ENCODE measurements at places on chromosomes 13 and 19. TPM values are rescaled to one million over a fixed set of nuclear protein-coding genes. Genes with fewer than 3 reads are reported as not detected.

DNA sequence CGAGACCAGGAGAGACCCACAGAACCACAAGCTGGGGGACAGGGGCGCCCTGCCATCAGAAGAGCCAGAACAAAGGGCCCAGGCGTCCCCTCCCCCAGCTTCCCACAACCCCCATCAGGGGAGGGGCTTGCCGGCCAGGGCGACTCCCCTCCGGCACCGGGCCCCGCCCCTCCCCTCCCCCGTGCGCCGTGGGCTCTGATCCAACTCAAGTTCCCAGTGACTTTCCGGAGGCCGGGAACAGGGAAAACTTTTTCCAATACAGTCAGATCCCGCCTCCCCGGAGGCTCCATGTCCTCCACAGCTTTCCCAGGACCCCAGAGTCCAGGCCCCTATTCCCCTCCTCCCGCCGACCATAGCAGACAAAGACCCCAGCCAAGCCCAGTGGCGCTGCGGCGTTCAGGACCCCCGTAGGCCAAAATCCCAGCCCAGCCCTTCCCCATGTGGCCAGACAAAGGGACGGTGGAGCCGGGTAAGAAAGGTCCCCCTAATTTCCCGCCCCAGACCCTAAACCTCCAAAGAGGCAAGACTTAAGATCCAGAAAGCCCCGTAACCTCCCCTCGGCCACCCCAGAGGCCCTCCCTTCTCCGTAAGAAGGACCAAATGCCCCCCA is 673 bp downstream of the TEAD2 start:
- peaks cover 16% of the 10 kb centered on the region for H3K4me1 ChIP-seq
- peak overlapping the region; percentile 94 for H3K27ac ChIP-seq
- H3K36me3 ChIP-seq: peaks cover 25% of the 10 kb centered on the region
- DNase-seq: no peak
- peak overlapping the region; percentile 92 for H3K4me3 ChIP-seq
- no peaks in the 10 kb centered on the region for H3K27me3 ChIP-seq

Gene KIR3DL1
- not detected for total RNA-seq

Gene CD22
- 0.60 TPM for total RNA-seq

Gene RASAL3
- total RNA-seq: 0.19 TPM

- H3K36me3 ChIP-seq: no peaks in the 10 kb centered on the region
- no peak for DNase-seq
- H3K27ac ChIP-seq: no peak overlapping the region
- H3K4me1 ChIP-seq: no peaks in the 10 kb centered on the region
- H3K27me3 ChIP-seq: no peaks in the 10 kb centered on the region
Measured at GRCh38 chr13:19155321-19155861, 26.2 kb downstream of the TUBA3C start.

DNA sequence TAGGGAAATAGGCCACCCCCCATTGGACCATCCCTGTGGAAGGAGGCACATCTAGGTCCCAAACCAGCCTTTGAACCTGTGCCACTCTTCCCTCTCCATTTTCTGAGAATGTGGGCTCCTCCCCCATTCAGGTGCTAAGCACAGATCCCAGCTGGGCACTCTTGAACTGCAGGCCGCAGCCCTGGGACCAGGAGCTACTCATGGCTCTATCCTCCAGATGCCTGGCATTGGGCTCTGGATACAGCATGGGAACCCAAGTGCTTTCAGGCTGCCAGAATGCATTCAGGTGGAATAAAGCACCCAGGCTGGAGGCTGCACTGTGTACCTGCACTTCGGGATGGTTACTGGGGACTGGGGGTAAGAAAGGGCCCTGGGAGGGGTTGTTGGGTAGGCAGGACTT is 1372.3 kb upstream of the SPRY2 start:
- H3K36me3 ChIP-seq: no peaks in the 10 kb centered on the region
- no peak for DNase-seq
- no peaks in the 10 kb centered on the region for H3K27me3 ChIP-seq
- no peak overlapping the region for H3K4me3 ChIP-seq
- H3K4me1 ChIP-seq: no peaks in the 10 kb centered on the region

GRCh38 chr19:43956827-43957226 is 5.8 kb downstream of the ZNF221 start:
- DNase-seq: no peak
- no peaks in the 10 kb centered on the region for H3K27me3 ChIP-seq

GRCh38 chr19:49666120-49666444 is 349 bp downstream of the BCL2L12 start:
- peaks cover 2% of the 10 kb centered on the region for H3K4me1 ChIP-seq
- peaks cover 36% of the 10 kb centered on the region for H3K36me3 ChIP-seq
- no peak for DNase-seq
- no peak overlapping the region for H3K27ac ChIP-seq

GRCh38 chr13:44352671-44353070 is 21.0 kb upstream of the SERP2 start:
- H3K36me3 ChIP-seq: no peaks in the 10 kb centered on the region
- H3K27me3 ChIP-seq: no peaks in the 10 kb centered on the region
- H3K4me3 ChIP-seq: no peak overlapping the region
- no peak for DNase-seq
- H3K4me1 ChIP-seq: no peaks in the 10 kb centered on the region

GRCh38 chr19:43532571-43532961 is 422 bp upstream of the ZNF575 start:
- H3K36me3 ChIP-seq: no peaks in the 10 kb centered on the region
- peak overlapping the region; percentile 70 for H3K4me3 ChIP-seq
- H3K27me3 ChIP-seq: peaks cover 2% of the 10 kb centered on the region
- no peak overlapping the region for H3K27ac ChIP-seq
- DNase-seq: no peak

DNA sequence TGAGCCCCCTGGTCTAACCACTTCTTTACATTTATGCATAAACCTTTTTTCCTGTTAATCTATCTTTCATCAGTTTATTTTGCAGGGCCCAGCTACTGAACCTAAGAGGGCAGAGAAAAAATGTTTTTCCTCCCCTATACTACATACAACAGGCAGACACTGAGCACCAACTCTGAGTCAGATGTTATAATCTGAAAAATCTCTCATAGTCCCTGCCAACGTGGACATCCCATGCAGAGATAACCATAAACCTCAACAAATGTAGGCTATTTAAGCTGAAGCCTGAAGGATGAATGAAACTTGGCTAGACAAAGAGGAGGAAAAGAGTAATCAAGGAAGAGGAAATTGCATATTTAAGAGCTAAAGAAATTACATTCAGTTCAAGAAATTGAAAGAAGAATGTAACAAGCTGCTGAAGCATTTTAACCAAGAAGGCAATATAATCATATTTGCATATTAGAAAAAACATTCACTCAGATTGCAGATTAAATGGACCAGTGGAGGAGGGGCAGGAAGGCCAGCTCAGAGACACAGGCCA is 2.6 kb downstream of the NEK3 start:
- peaks cover 2% of the 10 kb centered on the region for H3K4me1 ChIP-seq
- H3K27ac ChIP-seq: no peak overlapping the region
- H3K4me3 ChIP-seq: no peak overlapping the region

Gene KIR2DL1
- total RNA-seq: not detected

DNA sequence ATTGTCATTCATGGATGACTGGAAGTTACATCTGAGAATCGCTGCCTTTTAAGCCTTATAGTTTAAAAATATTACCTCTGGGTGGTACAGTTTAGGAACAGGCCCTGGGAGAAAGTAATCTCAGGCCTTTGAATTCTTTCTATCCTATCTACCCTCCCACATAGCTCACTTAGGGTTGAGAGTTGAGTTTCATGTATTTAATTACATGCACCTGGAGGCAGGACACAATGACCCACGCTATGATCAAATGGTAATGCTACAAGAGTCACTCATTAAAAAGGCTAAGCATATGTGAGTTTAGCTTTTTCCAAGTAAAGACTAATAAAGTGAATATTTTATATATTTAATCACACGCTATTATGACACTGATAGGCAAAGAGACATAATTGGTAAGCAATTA is 25.3 kb upstream of the MED4 start:
- H3K4me1 ChIP-seq: no peaks in the 10 kb centered on the region
- no peaks in the 10 kb centered on the region for H3K36me3 ChIP-seq
- no peak overlapping the region for H3K27ac ChIP-seq
- H3K27me3 ChIP-seq: no peaks in the 10 kb centered on the region
- no peak overlapping the region for H3K4me3 ChIP-seq

Gene FFAR2
- total RNA-seq: not detected

- no peaks in the 10 kb centered on the region for H3K27me3 ChIP-seq
- H3K4me1 ChIP-seq: no peaks in the 10 kb centered on the region
- H3K4me3 ChIP-seq: peak within 1 kb of the TSS; percentile 72
- peak within 1 kb of the TSS; percentile 47 for H3K27ac ChIP-seq
- H3K36me3 ChIP-seq: no peaks in the 10 kb centered on the region
- peak; percentile 99 for DNase-seq
Measured at GRCh38 chr13:49247643-49248621, at the start of gene CDADC1. Gene CDADC1 (plus strand): TSS chr13:49247925. CDS start chr13:49248038, 113 bp downstream.

Gene CAPN12
- total RNA-seq: 7.9 TPM

Gene GTF2F2
- 32.8 TPM for total RNA-seq

GRCh38 chr19:5434970-5435641 is 20.1 kb upstream of the ZNRF4 start:
- DNase-seq: no peak
- no peaks in the 10 kb centered on the region for H3K36me3 ChIP-seq
- no peak overlapping the region for H3K4me3 ChIP-seq
- H3K27me3 ChIP-seq: 0 out of 2 replicates have a peak, but pooled peaks cover 5% of the 10 kb centered on the region

Gene IL11
- 2.8 TPM for total RNA-seq

GRCh38 chr13:46134961-46135522 is 30.2 kb upstream of the CPB2 start:
- H3K27me3 ChIP-seq: no peaks in the 10 kb centered on the region
- peaks cover 4% of the 10 kb centered on the region for H3K4me1 ChIP-seq
- no peaks in the 10 kb centered on the region for H3K36me3 ChIP-seq
- no peak overlapping the region for H3K4me3 ChIP-seq
- no peak for DNase-seq
- H3K27ac ChIP-seq: 0 out of 2 replicates have a peak overlapping the region, but pooled peaks have one; percentile 9

DNA sequence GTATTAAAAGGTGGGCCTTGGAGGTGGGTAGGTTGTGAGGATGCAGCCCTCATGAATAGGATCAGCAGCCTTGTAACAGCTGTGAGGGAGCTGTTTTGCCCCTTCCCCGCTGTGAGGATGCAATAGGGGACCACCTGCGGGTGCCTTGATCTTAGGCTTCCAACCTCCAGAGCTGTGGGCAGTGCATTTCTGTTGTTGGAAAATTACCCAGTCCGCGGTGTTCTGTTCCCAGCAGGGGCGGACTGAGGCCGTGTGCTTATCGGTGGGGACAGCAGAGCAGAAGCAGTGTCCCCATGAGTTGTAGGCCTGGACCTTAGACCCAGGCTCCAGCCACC is 54.8 kb upstream of the TEX29 start:
- H3K36me3 ChIP-seq: no peaks in the 10 kb centered on the region
- H3K4me1 ChIP-seq: peaks cover 7% of the 10 kb centered on the region
- no peak overlapping the region for H3K4me3 ChIP-seq
- peak; percentile 42 for DNase-seq

DNA sequence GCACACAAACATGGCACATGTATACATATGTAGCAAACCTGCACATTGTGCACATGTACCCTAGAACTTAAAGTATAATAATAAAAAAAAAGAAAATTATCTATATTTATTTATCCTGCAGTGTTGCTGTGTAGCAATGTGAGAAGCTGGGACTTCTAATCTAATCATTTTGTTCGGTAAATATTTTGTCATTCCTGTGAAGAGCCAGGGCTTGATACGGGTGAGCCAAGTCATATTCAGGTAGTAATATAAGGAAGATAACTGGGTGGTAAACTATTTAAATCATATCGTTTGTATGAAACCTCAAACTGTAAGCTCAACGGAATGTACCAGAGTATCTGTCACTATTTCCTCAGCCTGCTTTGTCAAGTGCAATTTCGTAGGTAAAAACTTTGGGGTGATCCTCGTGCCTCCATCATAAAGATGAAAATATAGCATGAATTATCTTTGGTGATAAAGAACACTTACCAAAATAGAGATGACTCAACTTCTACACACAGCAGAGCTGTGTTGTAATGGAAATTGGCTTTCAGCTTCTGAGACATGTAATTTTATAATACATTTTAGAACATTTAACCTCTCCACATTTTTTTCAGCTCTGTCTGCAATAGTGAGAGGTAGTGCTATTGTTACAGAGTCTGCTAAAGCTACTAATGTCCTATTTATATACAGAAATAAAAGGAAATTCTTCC is 92.9 kb downstream of the PCDH9 start:
- DNase-seq: no peak
- H3K4me3 ChIP-seq: no peak overlapping the region
- no peak overlapping the region for H3K27ac ChIP-seq
- no peaks in the 10 kb centered on the region for H3K36me3 ChIP-seq
- H3K27me3 ChIP-seq: no peaks in the 10 kb centered on the region

- H3K27me3 ChIP-seq: no peaks in the 10 kb centered on the region
- no peak overlapping the region for H3K27ac ChIP-seq
Measured at GRCh38 chr13:48477191-48477855, 55.6 kb downstream of the RCBTB2 start.

DNA sequence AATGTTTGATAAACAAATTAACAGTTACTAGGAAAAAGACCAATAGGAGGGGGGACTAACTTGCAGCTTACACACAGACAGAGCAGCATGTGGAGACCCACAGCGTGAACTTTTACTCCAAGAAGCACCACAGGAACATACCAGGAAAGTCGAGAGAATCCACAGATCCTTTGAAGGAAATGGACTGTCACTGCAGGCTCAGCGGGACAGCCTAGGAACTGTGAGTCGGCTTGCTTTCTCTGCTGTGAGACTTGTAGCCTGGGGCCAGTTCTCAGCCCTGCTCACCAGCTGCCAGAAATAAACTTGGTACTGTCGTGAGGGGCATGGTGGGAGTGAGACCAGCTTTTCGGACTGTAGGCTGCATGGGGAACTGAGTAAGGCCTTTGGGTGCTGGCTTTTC is 1211.5 kb downstream of the PCDH17 start:
- H3K36me3 ChIP-seq: no peaks in the 10 kb centered on the region
- no peak for DNase-seq
- no peak overlapping the region for H3K4me3 ChIP-seq
- no peaks in the 10 kb centered on the region for H3K27me3 ChIP-seq
- no peak overlapping the region for H3K27ac ChIP-seq
- H3K4me1 ChIP-seq: no peaks in the 10 kb centered on the region

DNA sequence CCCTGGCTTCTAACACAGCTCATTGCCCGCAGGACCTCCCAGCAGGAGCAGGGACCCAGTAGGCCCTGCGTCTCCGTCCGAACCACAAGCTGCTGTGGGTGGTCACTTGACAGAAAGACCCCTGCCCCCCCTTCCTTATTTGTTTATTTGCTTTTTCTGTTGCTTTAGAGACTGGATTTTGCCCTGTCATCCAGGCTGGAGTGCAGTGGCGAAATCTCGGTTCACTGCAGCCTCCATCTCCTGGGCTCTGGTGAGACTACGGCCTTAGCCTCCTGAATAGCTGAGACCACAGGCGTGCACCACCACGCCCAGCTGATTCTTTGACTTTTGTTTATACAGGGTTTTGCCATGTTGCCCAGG is 7.6 kb upstream of the PTBP1 start:
- H3K4me1 ChIP-seq: peaks cover 10% of the 10 kb centered on the region
- H3K27me3 ChIP-seq: no peaks in the 10 kb centered on the region
- no peaks in the 10 kb centered on the region for H3K36me3 ChIP-seq
- DNase-seq: no peak

DNA sequence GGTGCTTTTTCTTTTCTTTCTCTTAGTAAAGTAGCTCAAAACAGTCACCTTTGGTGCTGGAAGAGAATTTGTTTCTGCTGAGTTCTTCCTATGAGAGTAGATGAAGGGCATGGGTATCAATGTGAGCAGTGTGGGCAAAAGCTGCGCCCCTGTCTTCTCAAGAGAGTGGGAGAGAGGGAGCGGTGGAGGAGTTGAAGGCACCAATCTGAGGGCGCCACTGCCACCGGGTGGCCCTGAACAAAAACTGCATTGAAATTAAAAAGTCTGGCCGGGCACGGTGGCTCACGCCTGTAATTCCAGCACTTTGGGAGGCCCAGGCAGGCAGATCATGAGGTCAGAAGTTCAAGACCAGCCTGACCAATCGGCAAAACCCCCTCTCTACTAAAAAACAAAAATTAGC is 28.7 kb upstream of the EPHX3 start:
- no peak for DNase-seq
- no peak overlapping the region for H3K27ac ChIP-seq
- H3K4me3 ChIP-seq: no peak overlapping the region
- H3K27me3 ChIP-seq: no peaks in the 10 kb centered on the region

Measured in H1 (cell line).